Thyroid gland (tissue), 4 donors: ENCODE measurements at places on chromosomes 1 and 21. TPM values are rescaled to one million over a fixed set of nuclear protein-coding genes. Genes with fewer than 3 reads are reported as not detected.

DNA sequence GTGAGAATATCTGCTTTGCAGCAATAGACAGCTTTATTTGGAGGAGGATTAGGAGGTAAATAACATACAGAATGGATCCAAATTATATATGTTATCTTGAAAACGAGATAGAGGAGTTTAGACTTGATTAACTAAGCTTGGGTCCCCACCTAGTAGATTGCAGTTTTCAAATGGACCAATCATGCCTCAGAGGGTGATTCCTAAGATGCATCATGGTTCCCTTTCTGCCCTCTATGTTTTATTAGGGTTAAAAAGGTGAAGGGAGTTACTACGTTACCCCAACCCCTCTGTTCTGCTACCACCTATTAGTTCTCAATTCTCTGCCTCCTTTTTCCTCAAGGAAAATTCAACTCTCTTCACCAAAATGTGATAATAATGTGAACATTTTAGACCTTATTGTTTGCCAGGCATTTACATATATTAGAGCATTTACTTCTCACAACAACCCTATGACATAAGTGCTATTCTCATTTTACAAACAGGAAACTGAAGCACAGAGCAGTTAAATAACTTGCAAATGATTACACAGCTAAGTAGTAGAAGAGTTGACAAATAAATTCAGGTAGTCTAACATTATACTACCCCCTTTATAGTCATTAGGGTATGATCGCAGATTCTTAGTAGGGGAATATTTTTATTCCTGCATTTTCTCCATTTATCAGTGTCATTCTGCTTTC is 23.4 kb upstream of the PGM1 start:
- no peaks in the 10 kb centered on the region for H3K27me3 ChIP-seq
- no peak overlapping the region for H3K27ac ChIP-seq
- DNase-seq: no peak
- no peaks in the 10 kb centered on the region for H3K36me3 ChIP-seq
- no peaks in the 10 kb centered on the region for H3K4me1 ChIP-seq

Gene ARHGEF16
- 23.7 TPM for total RNA-seq

Gene MAGOH
- total RNA-seq: 16.8 TPM

Gene OR11L1
- total RNA-seq: not detected

Gene MSH4
- total RNA-seq: not detected

DNA sequence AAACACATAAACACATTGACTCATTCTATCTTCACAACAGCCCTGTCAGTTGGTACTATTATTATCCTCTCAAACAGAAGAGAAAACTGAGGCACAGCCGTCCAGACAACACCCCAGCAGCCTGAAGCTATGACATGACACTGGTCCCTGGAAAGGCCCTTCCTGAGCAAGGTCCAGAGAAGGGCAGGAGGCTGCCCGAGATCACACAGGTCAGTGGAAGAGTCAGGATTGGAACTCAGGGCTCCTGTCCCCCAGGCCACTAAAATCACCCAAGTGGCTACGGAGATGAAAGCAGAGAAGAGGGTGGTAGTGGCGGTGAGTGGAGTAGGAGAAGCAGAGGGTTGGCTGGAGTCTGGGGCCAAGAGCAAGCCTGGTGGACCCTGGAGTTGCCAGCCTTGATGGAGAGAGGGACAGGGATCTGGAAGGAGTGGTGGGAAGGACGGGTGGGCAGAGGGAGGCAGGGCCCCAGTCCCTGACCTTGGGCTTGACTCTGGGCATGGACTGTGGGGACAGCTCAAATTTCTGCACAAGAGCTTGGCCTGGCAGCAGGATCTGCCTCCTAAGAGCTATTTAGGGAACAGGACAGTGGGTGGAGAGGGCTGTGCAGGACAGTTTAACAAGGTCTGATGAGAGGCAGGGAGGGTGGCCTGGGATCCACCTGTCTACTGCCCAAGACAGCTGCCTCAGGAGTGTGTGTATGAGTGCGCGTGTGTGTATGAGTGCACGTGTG is 15.8 kb downstream of the MYOM3 start:
- no peak overlapping the region for H3K4me3 ChIP-seq
- H3K27ac ChIP-seq: no peak overlapping the region
- no peaks in the 10 kb centered on the region for H3K27me3 ChIP-seq
- H3K36me3 ChIP-seq: no peaks in the 10 kb centered on the region
- no peaks in the 10 kb centered on the region for H3K4me1 ChIP-seq
- no peak for DNase-seq

Gene KRTAP19-1
- total RNA-seq: not detected

DNA sequence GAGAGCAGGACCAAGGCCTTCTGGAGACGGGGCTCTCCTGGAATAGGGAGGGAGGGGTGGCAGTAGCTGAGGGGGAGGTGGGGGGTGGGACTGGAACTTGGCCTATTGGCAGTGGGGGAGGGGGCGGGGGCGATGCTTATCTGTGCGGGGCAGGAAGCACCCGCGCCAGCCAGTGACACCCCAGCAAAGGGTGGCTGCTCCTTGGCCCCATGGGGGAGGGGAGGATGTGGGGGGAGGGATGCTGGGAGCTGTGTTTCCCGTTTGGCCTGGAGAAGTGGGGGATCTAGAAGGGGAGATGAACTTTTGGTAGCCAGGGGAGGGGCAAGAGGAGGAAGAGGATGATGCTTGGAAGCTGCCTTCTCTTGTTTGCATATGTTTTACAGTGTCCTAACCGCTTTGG is 11.0 kb downstream of the ZBTB7B start:
- H3K27ac ChIP-seq: no peak overlapping the region
- no peaks in the 10 kb centered on the region for H3K27me3 ChIP-seq
- no peak overlapping the region for H3K4me3 ChIP-seq
- H3K4me1 ChIP-seq: peaks cover 71% of the 10 kb centered on the region
- peaks cover 22% of the 10 kb centered on the region for H3K36me3 ChIP-seq

GRCh38 chr1:15282038-15282437 is 35.0 kb downstream of the FHAD1 start:
- no peak overlapping the region for H3K4me3 ChIP-seq
- peak; percentile 58 for DNase-seq
- no peaks in the 10 kb centered on the region for H3K27me3 ChIP-seq
- H3K36me3 ChIP-seq: no peaks in the 10 kb centered on the region

Gene SPATA45
- total RNA-seq: not detected

Gene LIN9
- 3.3 TPM for total RNA-seq

Gene OR2T3
- not detected for total RNA-seq

DNA sequence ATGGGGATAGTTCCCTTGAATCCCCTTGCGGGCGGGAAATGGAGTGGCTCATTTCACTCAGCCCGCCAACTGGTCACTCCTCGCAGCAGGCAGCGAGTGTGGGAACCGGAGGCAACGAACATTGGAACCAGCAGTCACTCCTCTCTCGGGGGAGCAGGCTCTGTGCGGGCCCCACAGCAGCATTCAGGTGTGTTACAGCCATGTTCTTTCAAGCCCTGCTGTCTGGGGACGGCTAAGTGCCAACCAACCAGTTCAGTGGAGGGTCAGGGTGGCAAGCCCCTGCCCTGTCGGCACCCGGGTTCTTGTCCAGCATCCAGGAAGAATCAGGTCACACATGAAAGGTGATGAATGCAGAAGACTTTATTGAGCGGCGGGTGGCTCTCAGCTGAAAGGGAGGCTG is 370.5 kb downstream of the NUF2 start:
- no peak for DNase-seq
- H3K27ac ChIP-seq: no peak overlapping the region
- no peak overlapping the region for H3K4me3 ChIP-seq
- no peaks in the 10 kb centered on the region for H3K27me3 ChIP-seq
- no peaks in the 10 kb centered on the region for H3K4me1 ChIP-seq

Gene PRR9
- total RNA-seq: not detected

GRCh38 chr1:19203440-19203839 is 6.6 kb downstream of the UBR4 start:
- peaks cover 18% of the 10 kb centered on the region for H3K36me3 ChIP-seq
- no peak overlapping the region for H3K27ac ChIP-seq
- no peak overlapping the region for H3K4me3 ChIP-seq
- H3K4me1 ChIP-seq: peaks cover under 1% of the 10 kb centered on the region

DNA sequence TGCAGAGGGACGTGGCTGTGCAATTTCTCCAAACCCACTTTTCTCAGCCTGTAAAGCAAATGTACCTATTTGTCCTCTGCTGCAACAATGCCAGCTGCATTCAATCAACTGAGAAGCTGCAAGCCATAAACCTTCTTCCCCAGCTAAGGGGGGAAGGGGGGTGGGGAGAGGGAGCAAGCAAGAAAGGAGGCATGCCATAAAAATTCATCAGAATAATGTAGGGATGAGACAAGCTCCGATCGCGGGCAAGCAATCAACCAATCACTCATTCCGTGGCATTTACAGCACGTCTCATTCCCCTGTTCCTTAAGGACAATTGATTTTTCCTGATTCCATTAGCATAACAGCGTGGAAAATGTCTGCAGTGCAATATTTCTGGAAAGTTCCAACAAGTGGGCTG is 144.8 kb downstream of the DMRTA2 start:
- no peaks in the 10 kb centered on the region for H3K4me1 ChIP-seq
- H3K4me3 ChIP-seq: no peak overlapping the region
- DNase-seq: no peak
- H3K36me3 ChIP-seq: no peaks in the 10 kb centered on the region
- H3K27ac ChIP-seq: no peak overlapping the region
- no peaks in the 10 kb centered on the region for H3K27me3 ChIP-seq

DNA sequence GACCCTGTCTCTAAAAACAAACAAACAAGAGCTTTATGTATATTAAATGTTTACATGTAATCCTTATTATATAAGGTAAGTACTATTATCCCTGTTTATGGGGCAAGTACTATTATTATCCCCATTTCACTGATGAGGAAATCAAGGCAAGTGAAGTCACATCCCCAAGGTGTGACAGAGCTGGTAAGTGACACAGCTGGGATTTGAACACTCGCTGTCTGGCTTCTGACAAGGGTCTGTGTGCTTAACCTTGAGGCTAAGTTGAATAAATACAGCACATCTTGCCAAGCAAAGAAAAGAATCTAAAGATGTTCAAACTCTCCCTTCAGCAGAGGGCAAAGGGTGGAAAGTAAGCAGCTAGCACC is 167.9 kb upstream of the IRF2BP2 start:
- peaks cover 4% of the 10 kb centered on the region for H3K4me1 ChIP-seq
- H3K4me3 ChIP-seq: no peak overlapping the region
- no peak overlapping the region for H3K27ac ChIP-seq
- H3K27me3 ChIP-seq: no peaks in the 10 kb centered on the region
- no peaks in the 10 kb centered on the region for H3K36me3 ChIP-seq
- no peak for DNase-seq

DNA sequence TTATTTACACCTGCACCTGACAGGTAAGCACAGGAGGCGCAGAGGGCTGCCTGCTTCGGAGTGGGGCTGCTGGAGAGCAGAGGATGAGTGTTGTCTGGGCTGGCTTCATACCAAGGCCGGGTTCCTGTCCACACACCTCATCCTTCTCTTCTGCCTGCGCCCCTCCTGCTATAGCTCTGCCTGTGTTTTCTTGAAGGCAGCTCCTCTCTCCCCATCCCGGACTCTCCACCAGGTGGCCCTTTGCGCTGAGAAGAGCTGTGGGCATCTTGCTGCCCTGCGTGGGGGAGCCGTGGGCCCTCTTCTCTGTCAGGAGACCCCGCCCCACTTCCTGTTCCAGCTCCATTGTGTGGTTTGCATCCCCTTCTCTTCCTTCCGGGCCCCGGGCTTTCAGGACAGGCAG is 35.0 kb downstream of the ARHGEF10L start:
- no peak for DNase-seq
- no peaks in the 10 kb centered on the region for H3K27me3 ChIP-seq
- peaks cover 55% of the 10 kb centered on the region for H3K4me1 ChIP-seq
- H3K4me3 ChIP-seq: no peak overlapping the region
- H3K36me3 ChIP-seq: no peaks in the 10 kb centered on the region
- no peak overlapping the region for H3K27ac ChIP-seq

GRCh38 chr1:51897699-51898031 is 19.1 kb upstream of the NRDC start:
- no peaks in the 10 kb centered on the region for H3K36me3 ChIP-seq
- no peak overlapping the region for H3K27ac ChIP-seq
- H3K4me3 ChIP-seq: no peak overlapping the region
- no peaks in the 10 kb centered on the region for H3K4me1 ChIP-seq
- DNase-seq: no peak

GRCh38 chr1:64073705-64074104 is 129.7 kb upstream of the UBE2U start:
- no peaks in the 10 kb centered on the region for H3K27me3 ChIP-seq
- no peak for DNase-seq
- no peak overlapping the region for H3K27ac ChIP-seq
- no peak overlapping the region for H3K4me3 ChIP-seq
- H3K36me3 ChIP-seq: no peaks in the 10 kb centered on the region

GRCh38 chr1:41013796-41014195 is 7.7 kb downstream of the SLFNL1 start:
- H3K27me3 ChIP-seq: no peaks in the 10 kb centered on the region
- H3K4me3 ChIP-seq: no peak overlapping the region
- peaks cover 17% of the 10 kb centered on the region for H3K36me3 ChIP-seq
- no peak overlapping the region for H3K27ac ChIP-seq
- H3K4me1 ChIP-seq: no peaks in the 10 kb centered on the region
- DNase-seq: no peak

- H3K36me3 ChIP-seq: no peaks in the 10 kb centered on the region
- no peaks in the 10 kb centered on the region for H3K4me1 ChIP-seq
- H3K27ac ChIP-seq: no peak overlapping the region
- H3K27me3 ChIP-seq: no peaks in the 10 kb centered on the region
- no peak for DNase-seq
Measured at GRCh38 chr21:45169682-45170081, 95.3 kb downstream of the ADARB1 start.

DNA sequence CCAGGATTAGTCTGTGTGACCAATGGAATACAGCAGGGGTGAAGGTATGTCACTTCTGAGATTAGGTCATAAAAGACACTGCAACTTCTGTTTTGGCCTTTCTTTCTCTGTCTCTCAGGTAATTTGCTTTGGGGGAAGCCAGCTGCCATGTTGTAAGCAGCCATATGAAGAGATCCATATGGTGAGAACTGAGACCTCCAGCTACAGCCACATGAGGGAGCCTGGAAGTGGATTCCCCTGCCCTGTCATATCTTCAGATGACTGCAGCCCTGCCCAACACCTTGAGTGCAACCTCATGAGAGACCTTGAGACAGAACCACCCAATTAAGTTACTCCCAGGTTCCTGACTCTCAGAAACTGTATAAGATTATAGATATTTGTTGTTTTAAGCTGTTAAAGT is 70.1 kb upstream of the ESRRG start:
- no peaks in the 10 kb centered on the region for H3K27me3 ChIP-seq
- H3K4me3 ChIP-seq: no peak overlapping the region
- no peak overlapping the region for H3K27ac ChIP-seq

Gene PLCH2
- 0.40 TPM for total RNA-seq

DNA sequence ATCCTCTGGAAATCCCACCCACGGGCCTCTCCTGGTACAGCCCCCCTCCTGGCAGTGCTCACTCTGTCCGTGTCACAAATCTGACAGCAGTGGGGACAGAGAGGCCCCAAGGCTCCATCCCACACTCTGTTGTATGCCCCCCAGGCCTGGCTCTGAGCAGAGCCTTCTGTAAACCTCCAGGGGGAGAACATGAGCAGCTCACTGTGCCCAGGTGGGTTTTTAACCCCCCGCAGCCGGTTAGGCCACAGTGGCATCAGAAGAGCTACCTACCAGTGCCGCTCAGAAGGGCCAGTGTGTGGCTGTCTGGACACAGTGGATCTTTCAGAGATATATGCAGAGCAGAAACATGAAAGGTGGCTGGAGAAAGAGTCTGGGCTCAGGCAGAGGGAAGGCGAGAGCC is 12.0 kb upstream of the GPR153 start:
- H3K4me3 ChIP-seq: no peak overlapping the region
- no peaks in the 10 kb centered on the region for H3K36me3 ChIP-seq
- DNase-seq: no peak
- H3K27me3 ChIP-seq: no peaks in the 10 kb centered on the region
- no peak overlapping the region for H3K27ac ChIP-seq
